Left renal pelvis (tissue), 4 donors: ENCODE measurements at places on chromosomes 7 and 10.

DNA sequence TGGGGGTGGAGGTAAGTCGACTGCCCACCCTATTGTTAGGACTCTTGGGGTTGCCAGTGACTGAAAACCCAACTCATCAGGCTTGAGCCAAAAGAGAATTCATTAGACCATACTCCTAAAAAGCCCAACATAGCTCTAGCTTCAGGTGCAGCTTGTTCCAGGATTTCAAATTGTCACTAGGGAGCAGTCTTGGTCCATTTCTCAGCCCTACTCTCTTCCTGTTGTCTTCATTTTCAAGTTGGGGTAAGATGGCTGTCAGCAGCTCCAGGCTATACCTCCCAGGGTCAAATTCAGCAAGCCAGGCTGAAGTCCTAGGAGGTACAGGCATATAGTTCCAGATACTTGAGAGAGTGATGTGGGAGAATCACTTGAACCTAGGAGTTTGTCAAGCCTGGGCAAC, 14.9 kb upstream of the COL13A1 start:
- no peak for DNase-seq

- DNase-seq: no peak
Measured at GRCh38 chr10:76492026-76492425, 1060.6 kb downstream of the LRMDA start.

- DNase-seq: no peak
Measured at GRCh38 chr10:33098951-33099663, 141.1 kb upstream of the ITGB1 start.

- no peak for DNase-seq
Measured at GRCh38 chr7:109092268-109092667, 522.6 kb downstream of the DNAJB9 start.
